ENCODE measurements at places on chromosomes 7 and 10.

DNA sequence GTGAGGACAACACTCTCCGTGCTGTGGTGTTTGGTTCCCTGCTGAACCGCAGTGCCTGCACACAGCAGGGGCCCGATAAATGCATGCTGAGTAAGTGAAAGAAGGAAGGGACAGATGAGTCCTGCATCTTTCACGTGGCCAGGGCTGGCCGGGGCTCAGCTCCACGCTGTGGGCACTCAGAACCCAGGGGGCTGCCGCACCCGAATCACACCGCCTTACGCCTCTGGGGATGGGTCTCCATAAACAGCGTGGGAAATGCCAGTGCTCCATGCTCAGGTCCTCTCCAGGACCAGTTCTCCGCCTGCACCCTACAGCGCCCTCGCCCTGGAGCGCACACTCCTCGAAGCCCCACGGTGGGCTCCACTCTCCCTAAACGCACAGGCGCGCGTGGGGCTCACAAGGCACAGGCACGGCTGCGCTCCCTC, 38.1 kb downstream of the RASGEF1A start:
- DNase-seq = no peak

GRCh38 chr7:113256883-113257531, 138.7 kb upstream of the SMIM30 start:
- DNase-seq = no peak

DNA sequence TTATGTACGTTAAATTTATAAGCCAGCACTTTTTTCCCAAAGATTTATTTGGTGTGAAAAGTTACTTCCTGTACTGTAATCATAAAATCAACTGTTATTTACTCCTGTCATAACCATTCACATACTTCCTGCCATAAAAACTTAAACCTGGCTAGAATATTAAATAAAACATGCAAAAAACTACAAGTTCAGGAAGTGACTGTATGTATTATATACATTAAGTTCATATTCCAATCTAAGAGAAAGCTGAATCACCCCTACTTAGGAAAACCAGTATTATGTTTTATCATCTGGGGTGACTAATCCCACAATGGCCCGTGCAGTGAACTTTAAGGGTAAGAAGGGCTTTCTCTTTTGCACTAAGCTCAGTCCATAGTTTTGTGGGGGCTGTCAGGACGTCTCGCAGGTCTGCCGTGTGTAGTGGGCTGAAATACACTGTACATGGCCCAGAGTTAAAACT, 183.7 kb upstream of the KLF14 start:
- no peak for DNase-seq

DNA sequence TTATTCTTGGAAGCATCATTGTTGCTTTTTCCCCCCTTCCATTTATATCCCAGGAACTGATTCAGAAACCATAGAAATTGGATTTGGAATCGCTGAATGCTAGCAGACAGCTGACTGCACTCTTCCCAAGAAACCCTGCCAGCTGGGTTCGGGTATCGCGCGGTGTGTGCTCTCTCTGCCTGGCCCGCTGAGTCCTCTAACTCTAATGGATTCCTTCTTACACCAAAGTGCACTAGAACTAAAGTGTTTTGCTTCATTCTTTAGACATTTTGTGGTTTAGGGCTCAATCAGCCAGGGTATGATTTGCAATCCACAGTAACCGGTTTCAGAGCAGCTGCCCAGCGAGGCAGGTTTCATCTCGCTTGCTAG, 92.2 kb downstream of the EGFR start:
- no peak for DNase-seq

GRCh38 chr7:54969208-54969967, 49.4 kb upstream of the EGFR start:
- no peak for DNase-seq

DNA sequence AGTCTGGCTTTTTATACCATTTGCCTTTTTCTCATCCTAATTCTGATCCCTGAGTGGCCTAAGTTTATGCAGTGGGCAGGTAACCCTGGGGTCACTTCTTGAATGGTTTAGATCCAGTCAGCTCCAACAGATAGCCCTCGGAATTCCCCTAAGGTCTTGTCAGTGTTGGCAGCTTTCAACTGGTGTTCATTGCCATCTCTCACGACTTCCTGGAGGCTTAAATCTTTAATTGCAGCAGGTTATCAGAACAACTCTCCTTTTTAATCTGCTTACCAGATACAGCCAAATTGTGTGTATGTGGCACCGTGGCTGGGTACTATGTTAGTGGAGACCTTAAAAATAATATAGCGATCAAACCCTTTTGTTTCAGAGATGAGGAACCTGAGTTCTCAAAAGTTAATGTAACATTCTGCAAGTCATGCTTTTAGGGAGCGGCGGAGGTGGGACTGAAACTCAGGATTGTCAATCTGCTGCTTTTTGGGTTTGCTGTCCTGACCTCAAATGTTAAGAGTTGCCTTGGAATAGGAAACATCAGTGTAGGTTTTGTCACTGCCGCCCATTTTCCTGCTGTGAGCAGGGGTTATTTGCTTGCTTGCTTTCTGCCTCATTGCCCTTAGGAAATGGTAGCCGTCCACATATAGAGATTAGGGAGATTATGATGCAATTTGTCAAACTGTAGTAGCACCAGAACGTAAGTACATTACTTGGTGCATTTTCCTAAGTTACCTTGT, 818 bp downstream of the DLD start:
- DNase-seq = no peak

- DNase-seq = peak; percentile 63
These were observed 58.7 kb upstream of the PRPS1L1 start for GRCh38 chr7:18086165-18087025.

GRCh38 chr10:83153714-83154113, 985.6 kb upstream of the GHITM start:
- no peak for DNase-seq

DNA sequence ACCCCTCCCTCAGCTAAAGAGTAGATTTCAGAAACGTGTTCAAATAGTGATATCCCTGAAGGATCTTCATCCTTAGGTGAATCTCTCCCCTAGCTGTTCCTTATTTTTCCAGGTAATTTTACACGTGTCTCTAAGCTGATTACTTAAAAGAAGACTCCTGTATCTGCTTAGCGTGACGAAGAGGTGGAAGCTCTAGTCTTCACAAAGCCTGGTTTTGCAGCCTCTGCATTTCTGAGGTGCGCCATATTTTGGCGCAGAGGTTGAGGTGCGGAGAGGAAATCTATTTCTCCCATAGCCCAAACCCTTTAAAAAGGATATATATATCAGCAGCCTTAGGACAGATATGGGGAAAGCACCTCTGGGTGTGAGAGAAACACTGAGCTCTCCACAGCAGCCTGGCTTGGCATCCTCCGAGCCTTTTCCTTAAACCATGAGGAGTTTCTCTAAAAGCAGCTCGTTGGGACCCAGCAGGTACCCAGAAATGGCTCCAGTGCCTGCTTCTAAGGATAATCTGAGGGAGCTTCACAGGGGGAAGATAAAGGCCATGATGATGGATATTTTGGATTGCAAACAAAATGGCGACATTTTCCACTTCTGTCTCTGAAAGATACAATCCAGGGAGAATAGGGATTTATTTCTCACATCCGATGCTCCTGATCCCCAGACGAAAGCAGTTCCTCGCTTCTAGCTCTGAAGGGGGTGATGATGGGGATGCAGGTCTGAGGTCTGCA, 3.0 kb upstream of the HOXA2 start:
- no peak for DNase-seq

GRCh38 chr7:462173-463103, 57.2 kb downstream of the PDGFA start:
- DNase-seq = no peak

DNA sequence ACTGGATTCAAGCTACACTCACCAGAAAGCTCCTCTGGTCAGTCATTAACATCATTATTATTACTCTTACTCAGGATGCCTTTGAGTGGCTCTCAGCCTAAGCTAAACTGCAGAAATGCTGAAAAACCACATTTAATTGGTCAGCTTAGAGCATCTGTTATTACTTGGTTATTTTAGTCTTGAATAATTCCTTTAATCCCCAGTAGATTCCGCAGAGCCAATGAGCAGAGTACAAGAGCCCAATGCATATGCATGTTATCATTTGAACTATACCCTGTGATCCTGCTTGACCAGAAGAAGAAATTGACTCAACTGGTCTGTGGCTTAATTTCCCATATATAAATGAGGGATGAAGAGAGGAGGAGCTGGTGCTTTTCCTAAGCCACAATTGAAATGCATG, 417.6 kb upstream of the C7orf33 start:
- DNase-seq = no peak

- DNase-seq = no peak
These were observed 11.0 kb downstream of the VSTM4 start for GRCh38 chr10:49104323-49104722.

- DNase-seq = no peak
These were observed 71.5 kb downstream of the PRPF18 start for GRCh38 chr10:13658264-13658663.

DNA sequence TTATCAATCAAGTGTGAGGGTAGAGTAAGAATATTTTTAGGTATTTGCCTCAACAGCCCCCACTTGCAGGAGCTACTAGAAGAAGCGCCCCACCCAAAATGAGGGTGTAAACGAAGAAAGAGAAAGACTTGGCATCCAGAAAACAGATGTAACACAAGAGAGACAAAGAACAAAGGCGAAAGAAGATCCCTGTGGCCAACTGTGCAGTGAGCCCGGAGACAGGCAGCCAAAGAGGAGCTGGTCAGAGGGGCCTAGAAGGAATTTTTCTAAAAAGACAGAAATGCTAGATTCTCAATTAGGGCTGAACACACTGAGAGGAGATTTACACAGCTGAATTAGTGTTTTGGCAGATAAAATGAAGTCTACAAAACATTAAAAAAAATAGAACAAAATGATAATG, 29.6 kb upstream of the EIF5AL1 start:
- no peak for DNase-seq

- no peak for DNase-seq
These were observed 11.6 kb downstream of the ALDH18A1 start for GRCh38 chr10:95644901-95645300.

- DNase-seq = no peak
These were observed 53.0 kb downstream of the DNAJC1 start for GRCh38 chr10:21950566-21950965.

GRCh38 chr10:26386781-26387180, 51.4 kb upstream of the APBB1IP start:
- no peak for DNase-seq

GRCh38 chr10:88661018-88661417, 3.2 kb upstream of the LIPF start:
- DNase-seq = no peak

GRCh38 chr7:18210377-18210776, 182.7 kb upstream of the PRPS1L1 start:
- DNase-seq = no peak

DNA sequence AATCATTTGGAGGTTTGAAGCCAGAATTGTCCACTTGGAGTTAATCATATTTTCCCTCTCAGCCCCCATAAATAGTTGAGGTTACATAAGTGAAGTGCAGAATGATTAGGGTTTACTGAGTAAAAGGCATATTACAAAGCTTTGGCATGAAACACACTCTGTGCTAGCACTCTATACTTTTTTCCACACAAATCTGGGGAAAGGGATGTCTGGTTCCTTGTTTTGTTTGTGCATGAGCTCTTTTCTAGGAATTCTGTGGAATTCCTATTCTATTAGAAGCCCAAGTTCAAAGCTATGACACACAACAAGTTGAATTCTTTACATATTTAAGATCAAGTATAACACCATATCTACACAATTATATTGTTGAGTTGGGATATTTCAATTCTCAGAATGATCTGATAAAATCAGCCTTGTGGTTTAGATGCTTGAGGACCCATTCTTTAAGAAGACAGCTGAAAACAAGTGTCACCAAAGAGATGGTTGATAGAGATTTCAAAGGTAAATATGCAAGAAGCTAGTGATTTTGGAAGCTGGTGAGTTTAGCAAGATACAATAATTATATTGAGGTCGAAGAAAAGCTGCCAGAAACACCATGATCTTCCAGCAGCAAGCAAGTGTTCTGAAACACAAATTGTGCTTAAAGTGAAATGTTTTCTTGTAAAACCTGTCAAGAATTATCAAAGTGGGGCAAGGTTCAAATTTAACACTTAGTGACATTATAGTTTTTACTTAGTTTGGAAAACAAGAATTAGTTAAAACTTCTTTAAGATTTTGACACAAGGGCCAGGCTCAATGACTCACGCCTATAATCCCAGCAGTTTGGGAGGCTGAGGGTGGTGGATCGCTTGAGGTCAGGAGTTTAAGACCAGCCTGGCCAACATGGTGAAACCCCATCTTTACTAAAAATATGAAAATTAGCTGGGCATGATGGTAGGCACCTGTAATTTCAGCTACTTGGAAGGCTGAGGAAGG, 122.6 kb downstream of the INHBA start:
- no peak for DNase-seq

GRCh38 chr10:49569031-49569631, 30.2 kb upstream of the ERCC6 start:
- DNase-seq = no peak

DNA sequence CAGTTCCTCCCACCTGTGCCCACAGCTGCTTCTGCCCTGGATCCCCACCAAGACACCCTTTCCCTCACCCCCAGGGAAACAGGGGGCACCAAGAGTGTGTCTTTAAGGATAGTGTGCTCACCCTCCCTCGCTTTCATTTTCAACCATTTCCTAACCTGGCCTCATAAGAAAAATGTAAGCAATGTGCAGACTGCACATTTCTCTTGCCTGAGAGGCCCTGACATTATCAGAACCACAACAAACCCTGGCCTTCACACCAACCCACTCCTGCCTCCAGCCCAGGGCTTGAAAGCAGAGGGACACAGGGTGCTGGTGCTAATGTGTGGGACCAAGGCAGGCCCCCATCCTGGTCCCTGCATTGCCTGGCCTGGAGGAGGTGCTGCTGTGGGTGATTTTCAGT, 11.0 kb upstream of the IMPDH1 start:
- DNase-seq = no peak

- DNase-seq = no peak
These were observed 12.8 kb upstream of the LBX1 start for GRCh38 chr10:101241840-101242707.

GRCh38 chr7:140222814-140223213, 46.0 kb upstream of the KDM7A start:
- no peak for DNase-seq

DNA sequence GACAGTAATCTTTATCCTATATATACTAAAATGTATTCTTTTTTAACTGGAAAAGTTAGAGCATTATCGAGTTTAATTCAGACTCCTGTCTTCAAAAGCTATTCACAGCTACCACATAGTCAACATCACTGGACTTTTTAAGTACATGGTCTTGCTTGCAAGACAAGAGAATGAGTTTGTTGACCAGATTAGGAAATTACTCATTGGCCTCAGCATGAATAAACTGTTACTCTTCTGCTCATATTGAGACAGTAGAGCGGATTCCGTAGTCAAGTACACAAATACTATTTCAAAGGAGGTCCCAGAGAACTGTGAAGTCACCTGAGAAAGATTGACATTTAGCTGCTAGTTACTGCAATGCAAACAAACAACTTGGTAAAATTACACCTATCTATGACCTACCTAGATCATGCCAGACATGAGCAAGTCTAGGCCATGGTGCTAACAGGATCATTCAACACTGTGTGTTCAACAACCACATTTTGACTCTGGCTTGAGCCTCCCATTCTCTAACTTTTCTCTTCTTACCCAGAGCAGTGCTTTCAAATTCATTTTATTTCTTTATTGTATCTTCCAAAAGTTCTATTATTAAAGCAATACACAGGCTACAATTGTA, 280.9 kb downstream of the NEBL start:
- DNase-seq = no peak

GRCh38 chr10:68595513-68595912, 35.4 kb downstream of the TET1 start:
- no peak for DNase-seq

- DNase-seq = no peak
These were observed 8.7 kb upstream of the BAZ1B start for GRCh38 chr7:73530800-73531199.

Data from NCI-H1092 (cell line).